Left colon (tissue), 2 donors: ENCODE measurements at places on chromosomes 6 and 20.

DNA sequence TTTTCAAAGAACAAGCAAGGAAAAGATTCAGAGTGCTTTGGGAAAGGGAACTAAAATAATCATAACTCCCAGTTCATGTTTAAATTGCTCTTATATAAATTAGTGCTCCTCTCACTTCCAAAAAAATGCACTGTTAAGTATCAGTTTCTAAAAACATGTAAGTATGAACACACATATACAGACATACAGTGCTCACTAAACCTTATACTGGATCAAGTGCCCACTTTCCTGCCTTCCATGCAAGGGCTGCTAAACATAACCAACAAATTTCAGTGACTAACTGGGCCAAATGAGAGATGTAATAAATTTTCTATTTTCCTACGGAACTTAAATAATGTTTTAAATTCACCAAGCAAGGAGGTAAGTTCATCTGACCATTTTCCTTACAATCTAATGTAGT is 6.4 kb downstream of the TFAP2A start:
- no peak for DNase-seq

GRCh38 chr6:16006681-16007080 is 122.2 kb upstream of the MYLIP start:
- DNase-seq = no peak

- no peak for DNase-seq
Observed at GRCh38 chr20:38001173-38001875, 31.9 kb downstream of the TTI1 start.

GRCh38 chr20:45926731-45927070 is 7.8 kb upstream of the PCIF1 start:
- DNase-seq = no peak

GRCh38 chr6:131831392-131831791 is 23.6 kb downstream of the ENPP1 start:
- DNase-seq = no peak

- no peak for DNase-seq
Observed at GRCh38 chr6:75563032-75563431, 38.6 kb upstream of the SENP6 start.

DNA sequence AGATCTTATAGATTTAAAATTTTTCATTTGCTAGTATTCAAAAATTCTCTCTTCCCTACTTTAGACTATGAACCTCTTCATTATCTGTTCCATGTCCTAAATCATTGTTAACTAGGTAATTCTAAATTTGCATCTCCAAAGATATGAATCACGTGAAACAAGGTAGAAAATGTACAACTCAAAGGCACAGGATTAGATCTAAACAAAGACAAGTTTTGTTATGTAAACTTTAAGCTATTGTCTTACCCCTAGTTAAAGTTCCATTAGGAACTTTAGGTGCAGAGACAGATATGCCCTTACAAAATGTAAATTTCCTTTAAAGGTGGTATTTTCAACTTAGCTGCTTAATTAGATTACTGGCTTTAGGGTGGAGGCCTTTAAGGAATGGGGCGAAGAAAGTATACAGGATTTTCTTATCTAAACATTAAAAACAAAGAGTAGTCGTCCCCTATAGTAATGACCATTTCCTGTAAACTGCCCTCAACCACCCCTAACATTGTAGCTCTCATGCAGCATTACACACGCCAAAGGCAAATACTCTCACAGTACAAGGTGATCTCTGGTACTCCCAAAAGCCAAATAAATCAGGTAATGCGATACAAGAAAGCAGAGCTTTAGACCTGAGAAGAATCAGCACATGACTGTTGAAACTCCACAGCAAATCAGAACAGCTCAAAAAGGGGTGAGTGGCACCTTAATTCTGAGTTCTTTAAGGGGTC is 57.4 kb upstream of the MRAP2 start:
- DNase-seq = no peak

GRCh38 chr6:158861686-158862381 is 42.7 kb upstream of the EZR start:
- no peak for DNase-seq

- no peak for DNase-seq
Observed at GRCh38 chr20:45948742-45949541, 14.5 kb downstream of the PCIF1 start.

DNA sequence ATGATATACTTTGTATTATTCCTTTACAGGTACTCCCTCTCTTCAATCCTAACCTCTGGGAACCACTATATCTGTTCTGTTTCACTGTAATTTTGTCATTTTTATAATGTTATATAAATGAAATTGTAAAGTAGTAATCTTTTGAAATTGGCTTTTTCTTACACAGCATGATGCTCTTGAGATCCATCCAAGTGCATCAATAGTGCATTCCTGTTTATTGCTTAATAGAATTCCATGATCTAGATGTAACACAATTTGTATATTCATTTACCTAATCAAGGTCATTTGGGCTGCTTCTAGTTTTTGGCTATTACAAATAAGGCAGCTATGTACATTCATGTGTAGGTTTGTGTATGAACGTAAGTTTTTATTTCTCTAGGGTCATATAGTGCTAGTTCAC is 174.6 kb downstream of the KHDC1L start:
- no peak for DNase-seq

DNA sequence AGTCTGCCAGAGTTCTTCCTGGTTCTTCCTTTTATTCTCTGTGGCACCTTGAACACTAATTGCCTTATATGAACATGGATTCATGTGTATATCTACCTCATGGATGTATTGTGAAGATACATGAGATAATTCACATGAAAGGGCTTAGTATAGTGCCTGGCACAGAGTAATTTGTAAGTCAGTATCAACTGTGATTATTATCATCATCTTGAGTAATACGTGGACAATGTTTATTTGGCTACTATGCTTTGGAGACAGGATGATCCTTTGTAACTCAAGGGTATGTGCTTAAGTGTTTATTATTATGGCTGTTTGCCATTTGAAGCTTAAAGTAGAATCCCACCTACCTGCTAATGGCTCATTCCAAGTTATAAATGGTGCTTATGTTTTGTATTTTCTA is 16.0 kb downstream of the DOP1A start:
- DNase-seq = no peak

- no peak for DNase-seq
Observed at GRCh38 chr20:62892348-62893304, 31.0 kb upstream of the TCFL5 start.

GRCh38 chr6:106702046-106702445 is 72.7 kb downstream of the QRSL1 start:
- DNase-seq = no peak

DNA sequence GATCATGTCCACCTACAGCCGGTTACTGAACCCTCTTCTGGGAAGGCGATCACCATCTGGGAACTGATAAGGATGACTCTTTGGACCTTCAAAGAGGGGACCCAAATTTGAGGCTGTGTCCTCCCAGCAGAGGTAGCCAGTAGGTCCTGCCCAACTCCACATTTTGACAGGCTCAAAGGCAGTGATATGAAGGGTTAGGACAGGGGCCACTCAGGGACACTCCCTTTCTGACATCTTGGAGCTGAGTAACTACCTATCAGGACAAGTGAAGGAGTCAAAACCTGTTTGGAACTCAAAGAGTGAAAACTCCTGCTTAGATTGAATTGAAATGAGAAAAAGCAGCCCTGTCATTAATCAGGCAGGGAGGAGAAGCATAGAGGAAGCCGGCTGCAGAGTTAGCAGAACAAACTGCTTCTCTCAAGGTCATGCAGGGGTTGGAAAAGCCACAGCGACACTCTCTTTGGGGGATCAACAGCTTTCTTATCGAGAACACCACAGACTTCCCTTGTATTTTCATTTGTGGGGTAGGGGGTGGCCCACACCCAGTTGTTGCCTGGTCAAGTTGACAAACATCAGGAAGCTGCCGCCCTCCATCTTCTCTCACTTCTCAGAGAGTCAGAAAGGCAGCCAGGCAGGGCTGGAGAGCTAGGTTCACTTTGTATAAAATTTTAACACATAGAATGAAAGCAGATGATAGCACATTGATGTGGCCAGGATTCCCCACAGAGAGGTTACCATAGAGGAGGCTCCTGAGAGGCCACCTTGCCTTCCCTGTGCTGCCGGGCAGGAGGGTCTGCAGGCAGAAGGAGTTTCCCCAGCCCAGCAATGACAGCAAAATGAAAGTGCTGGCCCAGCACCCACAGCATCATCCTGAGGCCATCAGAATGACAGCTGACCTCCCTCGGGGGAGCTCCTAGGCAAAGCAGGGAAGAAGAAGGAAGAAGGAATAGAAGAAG is 47.6 kb downstream of the AGPAT4 start:
- DNase-seq = no peak

- DNase-seq = no peak
Observed at GRCh38 chr6:170317076-170317475, 10.5 kb downstream of the FAM120B start.

GRCh38 chr6:7723041-7723447 is 2.9 kb upstream of the BMP6 start:
- peak; percentile 83 for DNase-seq

DNA sequence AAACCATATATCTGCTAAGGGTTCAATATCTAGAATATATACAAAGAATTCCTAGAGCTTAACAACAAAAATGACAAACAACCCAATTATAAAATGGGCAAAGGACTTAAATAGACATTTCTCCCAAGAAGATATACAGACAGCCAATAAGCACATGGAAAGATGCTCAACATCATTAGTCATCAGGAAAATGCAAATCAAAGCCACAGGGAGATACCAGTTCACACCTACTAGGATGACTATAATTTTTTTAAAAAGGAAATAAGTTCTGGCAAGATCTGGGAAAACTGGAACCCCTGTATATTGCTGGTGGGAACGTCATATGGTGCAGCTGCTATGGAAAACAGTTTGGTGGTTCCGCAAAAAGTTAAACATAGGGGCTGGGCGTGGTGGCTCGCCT is 116.2 kb upstream of the MYL9 start:
- DNase-seq = no peak
